T1000 (cell line): ENCODE measurements at places on chromosomes 13 and 19.

GRCh38 chr13:67366533-67366932, 136.4 kb upstream of the PCDH9 start:
- no peak for DNase-seq

DNA sequence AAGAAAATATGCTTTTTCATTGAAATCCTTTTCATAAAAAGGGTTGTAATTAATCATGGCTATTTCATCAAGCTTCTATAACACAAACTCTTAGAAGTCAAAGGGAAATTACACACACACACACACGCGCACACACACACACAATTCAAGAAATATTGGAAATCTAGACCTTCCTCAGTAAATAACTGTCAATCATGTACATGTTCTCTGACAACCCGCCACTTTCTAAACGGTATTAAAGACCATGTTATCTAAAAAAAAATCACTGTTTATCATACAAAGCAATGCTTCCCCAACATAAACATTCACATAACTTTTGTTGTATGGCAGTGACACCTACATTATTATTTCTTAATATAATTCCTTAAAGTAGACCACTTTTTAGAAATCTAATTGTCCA, 132.2 kb downstream of the EFNB2 start:
- DNase-seq: no peak

- no peak for DNase-seq
These were observed 22.5 kb downstream of the SERP2 start for GRCh38 chr13:44395976-44396694.

GRCh38 chr13:77896536-77896935, 22.1 kb downstream of the EDNRB start:
- DNase-seq: no peak

- peak; percentile 3 for DNase-seq
These were observed 151.7 kb downstream of the DCLK1 start for GRCh38 chr13:35979361-35979951.

GRCh38 chr13:99307648-99308339, 595 bp upstream of the GPR183 start:
- DNase-seq: no peak

- no peak for DNase-seq
These were observed 50.4 kb downstream of the RASA3 start for GRCh38 chr13:114081761-114082681.

- DNase-seq: no peak
These were observed 7.3 kb downstream of the SGTA start for GRCh38 chr19:2775556-2776430.

DNA sequence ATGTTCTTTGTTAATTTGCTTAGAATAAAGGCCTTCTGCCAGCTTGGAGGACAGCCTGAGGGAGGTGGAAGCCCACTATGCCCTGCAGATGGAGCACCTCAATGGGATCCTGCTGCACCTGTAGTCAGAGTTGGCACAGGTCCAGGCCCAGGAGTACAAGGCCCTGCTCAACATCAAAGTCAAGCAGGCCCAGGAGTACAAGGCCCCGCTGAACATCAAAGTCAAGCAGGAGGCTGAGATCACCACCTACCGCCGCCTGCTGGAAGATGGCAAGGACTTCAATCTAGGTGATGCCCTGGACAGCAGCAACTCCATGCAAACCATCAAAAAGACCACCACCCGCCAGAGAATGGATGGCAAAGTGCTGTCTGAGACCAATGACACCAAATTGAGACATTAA, 41.7 kb downstream of the ZNF85 start:
- DNase-seq: no peak

GRCh38 chr19:18091217-18091608, 4.5 kb upstream of the IL12RB1 start:
- no peak for DNase-seq

DNA sequence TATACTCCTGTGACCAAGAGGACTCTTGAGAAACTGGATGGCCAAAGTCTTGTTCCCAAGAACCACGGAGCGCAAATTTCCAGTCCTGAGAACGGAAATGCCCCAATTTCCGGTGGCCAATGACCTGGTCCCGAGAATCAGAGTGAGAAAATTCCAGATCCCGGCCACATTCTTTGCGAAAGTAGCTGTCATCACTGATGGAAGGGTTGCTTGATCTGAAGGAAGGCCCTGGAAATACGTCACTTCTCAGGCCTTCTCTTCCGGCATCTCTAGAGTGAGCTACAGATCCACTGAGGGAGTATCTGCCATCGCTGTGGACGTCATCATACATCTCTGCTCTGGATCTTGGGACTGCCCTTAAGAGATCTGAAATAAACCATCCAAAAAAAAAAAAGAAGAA, 7.5 kb downstream of the SUGP2 start:
- DNase-seq: no peak

GRCh38 chr13:106151056-106151699, 384.3 kb downstream of the EFNB2 start:
- peak; percentile 39 for DNase-seq

GRCh38 chr13:106597186-106597585, 29.2 kb upstream of the ARGLU1 start:
- DNase-seq: no peak

GRCh38 chr13:35693134-35693784, 216.8 kb upstream of the MAB21L1 start:
- no peak for DNase-seq

DNA sequence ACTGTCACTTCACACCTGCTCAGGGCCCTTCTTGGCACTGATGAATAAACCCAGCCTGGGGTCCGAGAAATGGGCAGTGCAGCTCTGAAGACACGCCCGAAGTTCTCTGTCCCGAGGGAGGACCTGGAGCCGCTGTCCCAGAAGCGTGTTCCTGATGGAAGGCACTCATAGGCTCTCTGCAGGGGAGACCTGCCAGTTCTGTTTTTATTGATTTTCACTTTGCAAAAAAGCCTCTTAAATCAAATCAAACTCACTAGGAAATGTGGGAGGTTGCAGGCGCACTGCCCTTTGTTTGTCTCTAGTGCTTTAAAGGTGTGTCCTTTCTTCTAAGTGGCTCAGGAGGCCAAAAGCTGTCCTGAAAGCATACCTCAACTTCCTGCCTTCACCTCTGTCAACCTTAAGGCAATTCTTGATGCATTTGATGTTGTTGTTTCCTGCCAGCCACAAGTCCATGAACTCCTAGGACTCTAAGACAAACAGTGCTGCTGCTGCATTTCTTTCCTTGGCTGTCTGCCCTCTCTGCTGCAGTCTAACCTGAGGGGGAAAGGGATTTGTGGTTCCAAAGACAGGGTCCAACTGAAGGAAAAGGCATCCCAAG, 663.2 kb downstream of the UQCRFS1 start:
- no peak for DNase-seq

- DNase-seq: no peak
These were observed 50.3 kb upstream of the CYP2A7 start for GRCh38 chr19:40932008-40932959.
